ENCODE measurements at places on chromosomes 1 and 21.

DNA sequence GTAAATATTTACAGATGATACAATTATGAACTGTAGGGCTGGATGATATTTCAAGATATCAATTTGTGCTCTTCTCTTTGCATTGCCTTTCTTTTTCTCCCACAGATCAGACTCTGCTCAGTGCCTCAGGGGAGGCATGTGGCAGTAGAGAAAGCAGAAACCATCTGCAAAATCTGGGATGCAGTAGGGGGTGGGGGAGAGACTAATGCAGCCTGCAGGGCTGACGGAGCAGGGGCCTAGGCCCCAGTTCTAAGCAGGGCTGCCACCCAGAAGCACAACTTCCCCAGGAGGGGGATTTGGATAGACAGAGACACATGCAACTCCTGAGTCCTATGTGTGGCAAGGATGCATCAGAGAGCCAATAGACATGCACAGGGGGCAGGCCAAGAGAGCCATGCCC is 511.6 kb downstream of the SMYD3 start:
- DNase-seq, result no peak

DNA sequence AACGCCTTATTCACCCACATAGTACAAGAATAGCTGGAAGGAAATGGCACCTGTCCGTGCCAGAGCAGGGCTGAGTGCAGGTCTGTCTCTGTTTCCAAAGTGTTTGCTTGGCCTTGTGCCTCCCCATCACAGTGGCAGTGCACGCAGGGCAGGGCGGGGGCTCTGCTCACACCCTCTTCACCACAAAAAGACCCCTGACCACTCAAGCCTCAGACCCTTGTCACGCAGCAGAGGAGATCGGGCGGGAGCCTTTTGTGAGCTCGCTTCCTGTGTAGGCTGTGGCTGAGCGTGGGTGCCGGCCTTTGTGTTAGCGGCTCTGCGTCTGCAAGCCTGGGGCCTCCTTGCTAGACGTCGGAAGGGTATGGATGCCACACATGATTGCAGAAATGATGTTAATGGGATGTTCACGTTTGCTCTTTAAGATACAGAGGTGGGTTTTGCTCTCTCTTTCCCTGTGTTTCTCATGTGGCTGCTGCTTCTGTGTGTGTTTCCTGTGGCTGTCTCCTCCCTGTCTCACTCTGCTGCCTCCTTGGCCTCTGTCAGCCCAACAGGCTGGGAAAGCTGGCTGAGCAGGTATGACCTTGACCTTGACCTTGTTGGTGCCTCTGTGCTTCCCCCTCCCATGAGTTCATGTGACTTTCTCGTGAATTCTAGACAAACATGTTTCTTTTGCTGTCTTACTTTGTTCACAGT is 45.4 kb downstream of the S100B start:
- DNase-seq, result no peak

DNA sequence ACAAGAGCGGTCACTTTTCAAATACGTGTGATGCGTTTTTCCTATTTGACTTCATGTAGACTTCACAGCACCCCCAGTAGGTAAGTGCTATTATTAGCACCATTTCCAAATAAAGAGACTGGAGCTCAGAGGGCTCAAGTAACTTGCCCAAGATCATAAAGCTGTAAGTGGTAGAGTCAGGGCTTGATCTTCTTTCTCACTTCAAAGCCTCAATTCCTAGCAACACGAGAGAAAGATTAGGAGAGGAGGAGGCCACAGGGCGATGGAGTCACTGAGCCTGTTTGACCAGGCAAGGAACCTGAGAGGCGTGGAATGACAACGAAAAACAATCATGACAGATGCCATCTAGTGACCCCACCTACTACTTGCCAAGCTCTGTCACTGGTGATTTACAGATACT is 181.0 kb downstream of the FOXD2 start:
- no peak for DNase-seq

- no peak for DNase-seq
Measured at GRCh38 chr1:53120659-53121058, 21.8 kb downstream of the SLC1A7 start.

DNA sequence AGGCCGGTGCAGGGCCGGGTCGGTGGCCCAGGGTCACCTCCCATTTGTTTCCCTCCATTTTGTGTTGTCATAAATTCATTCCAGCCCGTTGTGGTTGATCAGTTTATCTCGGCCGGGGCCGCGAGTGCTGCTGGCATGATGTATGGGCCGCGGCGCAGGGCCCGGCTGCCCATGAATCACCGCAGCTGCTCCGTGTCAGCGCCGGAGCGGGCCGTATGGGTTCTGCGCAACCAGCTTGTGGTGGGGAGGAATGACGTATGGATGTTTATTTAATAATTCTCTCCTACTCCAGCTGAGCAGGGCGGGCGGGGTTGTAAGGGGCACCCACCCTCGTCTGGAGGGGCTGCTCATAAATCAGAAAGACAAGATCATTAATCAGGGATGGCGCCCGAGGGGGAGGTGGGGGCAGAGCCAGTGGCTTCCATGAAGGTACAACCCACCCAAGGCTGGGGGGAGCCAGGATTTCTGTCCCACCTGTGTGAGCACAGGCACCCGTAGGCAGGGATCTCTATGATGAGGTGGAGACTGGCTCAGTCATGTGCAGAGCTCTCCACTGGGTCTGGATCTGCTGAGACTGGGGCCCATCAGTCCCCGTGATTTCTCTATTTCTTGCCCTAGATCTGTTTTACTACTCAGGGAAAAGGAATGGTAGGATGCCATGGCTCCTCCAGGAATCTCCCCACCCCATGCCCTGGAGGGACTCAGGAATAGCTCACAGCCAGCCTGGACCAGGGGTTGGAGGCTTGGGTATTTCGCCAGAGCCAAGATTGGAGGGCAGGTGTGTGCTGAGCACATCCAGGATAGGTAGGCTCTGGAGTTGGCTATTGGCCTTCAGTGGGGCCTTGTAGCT is 27.8 kb downstream of the TMEM53 start:
- no peak for DNase-seq

GRCh38 chr1:59230622-59231021 is 66.3 kb upstream of the FGGY start:
- DNase-seq, result no peak

- DNase-seq, result no peak
Measured at GRCh38 chr1:65372557-65372956, 47.9 kb upstream of the LEPR start.

DNA sequence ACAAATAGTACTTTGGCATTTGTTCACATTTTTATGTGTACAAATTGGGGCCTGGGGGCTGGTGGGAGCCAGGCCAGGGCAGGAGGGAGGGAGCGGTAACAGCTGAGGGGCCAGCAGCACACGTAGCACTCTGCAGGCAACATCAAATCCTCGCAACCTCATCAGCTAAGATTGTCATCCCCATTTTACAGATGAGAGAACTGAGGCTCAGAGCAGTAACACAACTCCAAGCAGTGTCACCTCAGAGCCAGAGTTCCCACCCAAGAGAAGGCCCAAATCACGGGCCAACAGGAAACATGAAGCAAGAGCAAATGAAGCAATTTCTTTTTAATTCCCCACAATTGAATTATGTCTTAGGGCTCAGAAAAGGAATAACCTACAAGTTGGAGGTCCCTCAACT is 14.1 kb downstream of the IFFO2 start:
- no peak for DNase-seq

- no peak for DNase-seq
Measured at GRCh38 chr1:19955534-19956170, 23.8 kb downstream of the PLA2G2A start.

DNA sequence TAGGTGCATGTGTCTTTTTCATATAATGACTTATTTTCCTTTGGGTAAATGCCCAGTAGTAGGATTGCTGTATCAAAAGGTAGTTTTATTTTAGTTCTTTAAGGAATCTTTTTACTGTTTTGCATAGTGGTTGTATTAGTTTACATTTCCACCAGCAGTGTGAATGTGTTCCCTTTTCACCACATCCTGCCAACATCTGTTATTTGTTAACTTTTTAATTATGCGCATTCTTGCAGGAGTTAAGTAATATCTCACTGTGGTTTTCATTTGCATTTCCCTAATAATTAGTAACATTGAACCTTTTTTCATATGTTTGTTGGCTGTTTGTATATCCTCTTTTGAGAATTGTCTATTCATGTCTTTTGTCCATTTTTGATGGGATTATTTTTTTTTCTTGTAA is 1761.9 kb downstream of the PLA2G4A start:
- no peak for DNase-seq

- DNase-seq, result no peak
Measured at GRCh38 chr1:51551848-51552296, 32.8 kb upstream of the EPS15 start.

- DNase-seq, result no peak
Measured at GRCh38 chr1:88462096-88462487, 222.0 kb upstream of the PKN2 start.

GRCh38 chr1:166630369-166630768 is 208.9 kb upstream of the POGK start:
- no peak for DNase-seq

Measured in AML-193 (cell line).